NCI-H1048 (cell line): ENCODE measurements at places on chromosomes 1 and 21.

GRCh38 chr1:159937054-159937750 lies 8.2 kb downstream of the IGSF9 start:
- DNase-seq: no peak

GRCh38 chr1:189253601-189254350 lies 1223.9 kb downstream of the BRINP3 start:
- DNase-seq: no peak

GRCh38 chr21:27248814-27249213 lies 281.9 kb upstream of the ADAMTS5 start:
- DNase-seq: no peak

DNA sequence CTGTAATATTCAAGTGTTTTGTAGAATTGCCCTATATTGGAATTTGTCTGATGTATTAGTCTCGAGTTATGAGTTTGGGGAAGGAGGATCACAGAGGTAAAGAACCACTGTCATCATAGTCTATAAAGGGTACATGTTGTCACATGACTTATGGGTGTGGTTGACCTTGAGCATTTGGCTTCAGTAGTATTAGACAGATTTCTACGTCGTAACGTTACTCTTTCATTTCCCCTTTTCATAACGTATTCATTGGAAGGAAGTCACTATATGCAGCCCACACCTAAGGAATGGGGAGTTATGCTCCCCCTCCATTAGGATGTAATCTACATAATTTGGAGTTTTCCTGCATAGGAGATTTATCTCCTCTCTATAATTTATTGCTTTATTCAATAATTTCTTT lies 110.1 kb upstream of the VAV3 start:
- DNase-seq: no peak

GRCh38 chr1:192903142-192903541 lies 94.3 kb downstream of the RGS2 start:
- no peak for DNase-seq

- DNase-seq: peak; percentile 67
Measured at GRCh38 chr1:200670242-200671118, 773 bp upstream of the DDX59 start.

DNA sequence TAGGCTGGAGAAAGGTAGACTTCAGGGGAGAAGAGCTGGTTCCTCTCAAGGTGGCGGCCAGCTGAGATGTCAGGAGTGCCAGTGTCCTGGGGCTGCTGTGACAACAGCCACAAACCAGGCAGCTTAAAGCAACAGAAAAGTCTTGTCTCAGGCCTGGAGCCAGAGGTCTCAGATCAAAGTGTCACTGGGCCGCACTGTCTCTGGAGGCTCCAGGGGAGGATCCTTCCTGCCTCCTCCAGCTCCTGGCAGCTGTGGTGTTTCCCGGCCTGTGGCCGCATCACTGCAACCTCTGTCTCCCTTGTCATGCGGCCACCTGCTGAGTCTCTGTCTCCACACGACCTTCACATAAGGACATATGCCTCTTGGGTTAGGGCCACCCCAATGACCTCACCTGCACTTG lies 24.4 kb upstream of the TSPEAR start:
- DNase-seq: no peak

DNA sequence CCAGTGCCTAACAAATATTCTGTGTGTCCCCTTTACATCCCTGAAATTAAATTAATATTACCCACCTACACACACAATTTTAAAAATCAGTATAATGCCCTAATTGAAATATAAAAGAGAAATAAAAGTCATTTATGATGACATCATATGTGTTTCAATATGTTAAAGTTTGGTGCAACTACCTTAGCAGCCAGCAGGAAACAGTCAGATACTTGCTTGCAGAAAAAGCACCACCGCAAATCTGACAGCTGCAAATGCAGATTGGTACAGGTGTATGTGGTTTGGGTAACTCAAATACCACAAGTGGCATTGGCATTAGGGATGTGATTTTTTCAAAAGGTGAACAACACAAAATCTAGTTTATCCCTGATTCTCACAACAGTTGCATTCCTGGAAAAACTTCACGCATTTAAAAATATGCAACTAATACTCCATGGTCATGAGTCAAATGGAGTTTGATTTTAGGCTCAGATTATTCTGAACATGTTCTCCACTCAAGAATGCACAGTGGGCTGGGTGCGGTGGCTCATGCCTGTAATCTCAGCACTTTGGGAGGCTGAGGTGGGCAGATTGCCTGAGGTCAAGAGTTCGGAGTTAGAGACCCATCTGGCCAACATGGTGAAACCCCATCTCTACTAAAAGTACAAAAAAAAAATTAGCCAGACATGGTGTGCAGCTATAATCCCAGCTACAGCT lies 106.3 kb downstream of the EDEM3 start:
- DNase-seq: no peak

- DNase-seq: peak; percentile 63
Measured at GRCh38 chr1:27348861-27349783, 7.3 kb downstream of the SYTL1 start.

GRCh38 chr1:911875-912739 lies 11.6 kb upstream of the SAMD11 start:
- DNase-seq: no peak

DNA sequence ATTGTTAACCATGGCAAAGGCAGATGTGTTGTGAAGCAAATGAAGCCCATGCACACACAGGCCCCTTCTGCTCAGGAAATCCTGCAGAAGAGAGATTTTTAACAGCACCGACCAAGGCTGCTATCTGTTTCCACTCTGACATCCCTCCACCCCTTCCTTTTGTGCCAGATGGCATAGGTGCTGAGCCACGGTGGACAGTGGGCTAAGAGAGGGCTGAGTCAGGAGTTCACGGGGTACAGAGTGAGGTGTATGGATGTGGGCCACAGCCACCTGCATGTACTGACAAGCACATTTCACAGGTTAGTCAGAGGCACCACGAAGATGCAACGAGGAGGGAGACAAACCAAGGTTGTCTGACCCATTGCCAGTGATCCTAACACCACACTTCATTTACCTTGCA lies 9.5 kb downstream of the RSPH1 start:
- DNase-seq: no peak

DNA sequence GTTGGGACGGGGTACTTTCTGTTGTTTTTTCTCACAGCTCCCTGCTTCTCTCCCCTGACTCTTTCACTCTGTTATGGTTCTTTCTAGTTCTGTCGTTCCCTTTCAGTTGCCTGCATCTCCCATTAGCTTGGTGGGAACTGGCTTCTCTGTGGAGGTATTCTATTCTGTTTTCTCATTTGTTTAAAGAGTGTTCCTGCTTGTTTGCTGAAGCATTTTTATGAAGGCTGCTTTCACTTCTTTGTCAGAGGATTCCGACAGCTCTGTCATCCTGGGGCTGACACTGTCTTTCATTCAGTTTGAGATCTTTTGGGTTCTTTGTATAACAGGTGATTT lies 96.0 kb upstream of the COL6A1 start:
- DNase-seq: no peak

DNA sequence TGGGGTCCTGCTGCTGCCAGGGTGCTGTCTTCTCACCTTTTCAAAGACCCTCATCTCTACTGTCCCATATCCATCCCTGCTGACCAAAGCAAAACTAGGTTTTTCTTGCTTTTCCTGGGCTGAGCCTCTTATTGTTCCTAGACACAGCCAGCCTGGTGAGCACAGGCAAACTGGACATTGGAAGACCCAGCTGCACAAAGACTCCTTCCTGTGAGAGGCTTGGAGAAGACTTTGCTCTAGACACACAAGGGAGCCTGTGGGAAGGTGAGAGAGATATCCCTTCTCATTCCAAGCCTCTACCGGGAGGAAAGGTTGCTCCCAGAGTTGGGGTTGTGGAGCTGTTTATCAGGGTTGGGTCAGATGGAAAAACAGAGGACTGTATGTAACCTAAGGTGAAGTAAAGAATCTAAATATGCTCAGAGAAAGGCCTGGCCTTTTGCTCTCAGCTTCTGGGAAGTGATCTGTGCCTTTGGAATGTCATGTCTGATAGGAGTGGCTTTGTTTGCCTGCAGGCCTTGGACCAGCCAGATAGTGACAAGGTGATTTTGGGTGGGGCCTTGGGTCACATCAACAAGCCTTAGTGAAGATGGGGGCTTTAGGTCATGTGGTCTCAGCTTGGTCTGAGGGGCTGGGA lies 87.6 kb upstream of the RUNX1 start:
- no peak for DNase-seq

- DNase-seq: no peak
Measured at GRCh38 chr1:938088-938683, 14.5 kb downstream of the SAMD11 start.

DNA sequence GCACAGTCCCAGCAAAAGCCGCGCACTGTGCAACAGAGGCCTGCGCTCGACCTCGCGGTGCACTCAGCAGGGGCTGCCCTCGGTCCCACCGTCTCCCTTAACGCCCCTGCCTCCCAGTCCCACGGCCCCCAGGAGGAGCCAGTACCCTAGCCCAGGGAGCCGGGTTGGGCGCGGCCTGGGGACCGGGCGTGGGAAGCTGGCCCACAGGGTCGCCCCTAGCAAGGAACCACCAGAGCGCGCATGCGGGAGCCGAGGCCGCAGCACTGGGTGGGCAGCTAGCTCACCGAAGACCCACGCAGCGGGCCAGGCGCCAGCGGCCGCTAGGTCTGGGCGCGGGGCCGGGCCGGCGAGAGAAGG lies 21.6 kb upstream of the ZNF678 start:
- DNase-seq: no peak

DNA sequence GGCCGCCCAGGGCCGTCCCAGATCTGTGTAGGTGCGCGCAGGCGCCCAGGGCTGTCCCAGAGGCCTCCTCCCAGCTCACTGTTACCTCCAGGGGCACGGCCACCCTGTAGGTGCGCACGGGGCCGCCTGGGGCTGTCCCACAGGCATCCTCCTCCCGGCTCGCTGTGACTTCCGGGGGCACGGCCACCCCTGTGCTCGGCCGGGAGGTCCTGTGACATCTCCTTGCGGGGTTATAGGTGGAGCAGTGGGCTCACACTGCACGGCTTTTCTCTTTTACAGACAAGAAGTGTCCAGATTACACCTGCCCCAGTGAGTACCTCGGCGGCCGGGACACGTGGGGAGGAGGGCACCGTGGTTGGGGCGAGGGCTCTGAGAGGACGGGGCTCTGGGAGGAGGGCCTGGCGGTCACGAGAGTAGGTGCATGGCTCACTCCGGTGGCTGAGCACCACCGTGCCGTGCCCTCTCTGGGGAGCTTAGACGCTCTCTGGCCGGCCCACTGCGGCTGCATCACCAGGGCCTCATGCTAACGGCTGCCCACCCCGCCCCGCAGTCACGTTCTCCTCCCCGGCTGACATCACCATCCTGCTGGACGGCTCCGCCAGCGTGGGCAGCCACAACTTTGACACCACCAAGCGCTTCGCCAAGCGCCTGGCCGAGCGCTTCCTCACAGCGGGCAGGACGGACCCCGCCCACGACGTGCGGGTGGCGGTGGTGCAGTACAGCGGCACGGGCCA lies 21.4 kb downstream of the COL6A1 start:
- no peak for DNase-seq

GRCh38 chr1:207815913-207816291 lies 64.0 kb downstream of the CD46 start:
- no peak for DNase-seq

DNA sequence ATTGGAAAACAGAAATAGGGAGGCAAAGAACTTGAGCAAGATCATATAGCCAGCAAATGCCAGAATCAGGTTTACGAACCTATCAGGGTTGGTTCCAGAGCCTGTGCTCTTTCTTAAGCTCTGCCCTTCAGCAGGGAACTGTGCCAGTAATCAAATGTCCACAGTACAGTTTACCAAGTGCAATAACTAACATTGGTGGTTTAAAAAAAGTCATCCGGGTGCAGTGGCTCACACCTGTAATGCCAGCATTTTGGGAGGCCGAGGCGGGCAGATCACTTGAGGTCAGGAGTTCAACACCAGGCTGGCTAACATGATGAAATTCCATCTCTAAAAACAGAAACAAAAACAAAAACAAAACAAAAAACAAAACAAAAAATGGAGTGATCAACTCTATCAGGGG lies 182.7 kb downstream of the LMX1A start:
- DNase-seq: no peak

DNA sequence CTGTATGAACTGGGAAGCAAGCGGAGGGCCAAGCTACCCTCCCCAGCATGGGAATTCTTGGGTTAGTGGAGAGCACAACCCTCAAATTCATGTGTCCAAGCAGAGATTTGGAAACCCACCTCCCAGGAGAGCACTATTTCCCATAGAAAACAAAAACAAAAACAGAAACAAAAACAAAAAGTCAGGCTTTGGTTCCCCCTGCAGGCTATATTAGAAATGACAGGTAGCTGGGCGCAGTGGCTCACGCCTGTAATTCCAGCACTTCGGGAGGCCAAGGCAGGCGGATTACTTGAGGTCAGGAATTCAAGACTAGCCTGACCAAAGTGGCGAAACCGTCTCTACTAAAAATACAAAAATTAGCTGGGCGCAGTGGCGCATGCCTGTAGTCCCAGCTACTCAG lies 10.8 kb downstream of the MINDY1 start:
- no peak for DNase-seq

GRCh38 chr1:91075233-91076135 lies 53.6 kb upstream of the ZNF644 start:
- no peak for DNase-seq

GRCh38 chr1:45994423-45994822 lies 138.0 kb downstream of the PIK3R3 start:
- DNase-seq: no peak

- no peak for DNase-seq
Measured at GRCh38 chr1:205791568-205792180, 16.4 kb upstream of the RAB29 start.

- no peak for DNase-seq
Measured at GRCh38 chr1:38875811-38876210, 2.7 kb upstream of the MYCBP start.

- DNase-seq: no peak
Measured at GRCh38 chr1:204685236-204686006, at the start of gene LRRN2. Gene LRRN2, minus strand, starts transcription at chr1:204685738. Its CDS starts 65,746 bp downstream, at chr1:204619992.

DNA sequence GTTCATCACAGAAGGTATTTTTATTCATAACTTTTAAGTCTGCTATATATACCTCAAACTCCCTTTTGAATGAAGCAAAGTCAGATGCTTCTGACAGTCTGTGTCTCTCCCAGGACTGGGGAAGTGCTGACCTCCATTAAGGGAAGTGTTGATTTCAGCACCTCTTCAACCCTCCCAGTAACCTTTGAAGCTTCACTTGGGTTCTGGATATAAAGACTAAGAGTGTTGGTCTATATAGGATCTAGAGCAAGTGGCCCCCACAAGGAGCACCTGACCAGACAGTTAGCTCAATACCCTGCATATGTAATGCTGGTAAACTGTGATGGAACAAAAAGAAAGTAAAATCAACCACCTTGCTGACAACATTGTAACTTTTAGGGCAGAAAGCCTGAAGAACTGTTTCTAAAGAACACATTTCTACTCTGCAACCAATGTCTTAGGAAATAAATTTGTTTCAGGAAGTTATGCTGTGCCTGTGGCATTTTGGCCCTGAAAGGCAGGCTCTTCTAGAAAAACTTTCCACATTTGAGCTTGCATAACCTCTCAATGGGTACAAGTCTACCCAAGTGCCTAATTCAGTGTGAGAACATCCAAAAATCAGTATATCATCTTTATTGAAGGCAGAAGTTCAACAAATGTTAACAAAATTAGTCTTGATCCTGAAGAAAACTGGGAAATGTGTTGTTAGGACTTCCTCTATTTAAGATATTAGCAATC lies 865 bp upstream of the PTPN22 start:
- DNase-seq: no peak

- DNase-seq: no peak
Measured at GRCh38 chr1:40393173-40393572, 19.6 kb downstream of the SMAP2 start.
